Astrocyte of the spinal cord (primary cell): ENCODE measurements at places on chromosomes 3 and 15.

GRCh38 chr3:54817628-54818027 lies 110.2 kb downstream of the LRTM1 start:
- DNase-seq, result no peak

DNA sequence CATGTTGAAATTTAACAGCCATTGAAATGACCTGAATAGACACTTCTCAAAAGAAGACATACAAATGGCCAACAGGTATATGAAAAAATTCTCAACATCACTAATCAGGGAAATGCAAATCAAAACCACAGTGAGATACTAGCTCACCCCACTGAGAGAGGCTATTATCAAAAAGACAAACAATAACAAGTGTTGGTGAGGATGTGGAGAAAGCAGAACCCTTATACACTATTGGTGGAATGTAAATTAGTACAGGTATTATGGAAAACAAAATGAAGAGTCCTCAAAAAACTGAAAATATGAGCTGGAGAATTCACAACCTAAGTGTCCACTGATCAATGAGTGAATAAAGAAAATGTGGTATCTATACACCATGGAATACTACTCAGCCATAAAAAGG lies 21.5 kb downstream of the THOC7 start:
- DNase-seq, result no peak

GRCh38 chr15:91304786-91305185 lies 204.7 kb downstream of the SV2B start:
- DNase-seq, result no peak

- peak; percentile 43 for DNase-seq
Measured at GRCh38 chr3:98655666-98656065, 62.3 kb upstream of the CPOX start.

GRCh38 chr3:80701349-80701748 lies 933.6 kb upstream of the ROBO1 start:
- no peak for DNase-seq

- DNase-seq, result no peak
Measured at GRCh38 chr15:58758141-58758540, 8.6 kb upstream of the ADAM10 start.

- no peak for DNase-seq
Measured at GRCh38 chr15:72866182-72866581, 82.6 kb upstream of the ADPGK start.
